ENCODE measurements at places on chromosomes 6 and 20. TPM values are rescaled to one million over a fixed set of nuclear protein-coding genes. Genes with fewer than 3 reads are reported as not detected.

PACSIN1 gene
- 0.59 TPM for total RNA-seq

MUC21 gene
- not detected for total RNA-seq

SAMHD1 gene
- 167 TPM for total RNA-seq

KCNG1 gene
- 1.1 TPM for total RNA-seq

KDM1B gene
- total RNA-seq = 10.4 TPM

OXT gene
- total RNA-seq = not detected

HFE gene
- total RNA-seq = 1.6 TPM

HLA-DPB1 gene
- 150 TPM for total RNA-seq

SLC17A9 gene
- total RNA-seq = 34.1 TPM

MAPK13 gene
- 33.9 TPM for total RNA-seq

PKHD1 gene
- not detected for total RNA-seq

ACTL10 gene
- total RNA-seq = 3.7 TPM

SEMG2 gene
- not detected for total RNA-seq

HLA-DOA gene
- total RNA-seq = 16.7 TPM

SRSF12 gene
- total RNA-seq = not detected

GGT7 gene
- total RNA-seq = 4.6 TPM

TCP11 gene
- not detected for total RNA-seq

CALHM5 gene
- not detected for total RNA-seq

CFAP206 gene
- total RNA-seq = not detected

ID4 gene
- not detected for total RNA-seq

GABBR1 gene
- 8.1 TPM for total RNA-seq

ENPP4 gene
- total RNA-seq = 8.0 TPM

RBM38 gene
- 91.9 TPM for total RNA-seq

GSTA4 gene
- total RNA-seq = 2.9 TPM

MPIG6B gene
- total RNA-seq = 0.20 TPM

SLC22A16 gene
- total RNA-seq = not detected

IMPG1 gene
- not detected for total RNA-seq

SERPINB1 gene
- total RNA-seq = 65.7 TPM

FAM217A gene
- not detected for total RNA-seq

UFL1 gene
- total RNA-seq = 18.2 TPM

VSX1 gene
- not detected for total RNA-seq

TAF8 gene
- 50.9 TPM for total RNA-seq

MATN4 gene
- total RNA-seq = 2.2 TPM

HSD17B8 gene
- total RNA-seq = 18.6 TPM
